ENCODE measurements at places on chromosomes 3 and 15.

DNA sequence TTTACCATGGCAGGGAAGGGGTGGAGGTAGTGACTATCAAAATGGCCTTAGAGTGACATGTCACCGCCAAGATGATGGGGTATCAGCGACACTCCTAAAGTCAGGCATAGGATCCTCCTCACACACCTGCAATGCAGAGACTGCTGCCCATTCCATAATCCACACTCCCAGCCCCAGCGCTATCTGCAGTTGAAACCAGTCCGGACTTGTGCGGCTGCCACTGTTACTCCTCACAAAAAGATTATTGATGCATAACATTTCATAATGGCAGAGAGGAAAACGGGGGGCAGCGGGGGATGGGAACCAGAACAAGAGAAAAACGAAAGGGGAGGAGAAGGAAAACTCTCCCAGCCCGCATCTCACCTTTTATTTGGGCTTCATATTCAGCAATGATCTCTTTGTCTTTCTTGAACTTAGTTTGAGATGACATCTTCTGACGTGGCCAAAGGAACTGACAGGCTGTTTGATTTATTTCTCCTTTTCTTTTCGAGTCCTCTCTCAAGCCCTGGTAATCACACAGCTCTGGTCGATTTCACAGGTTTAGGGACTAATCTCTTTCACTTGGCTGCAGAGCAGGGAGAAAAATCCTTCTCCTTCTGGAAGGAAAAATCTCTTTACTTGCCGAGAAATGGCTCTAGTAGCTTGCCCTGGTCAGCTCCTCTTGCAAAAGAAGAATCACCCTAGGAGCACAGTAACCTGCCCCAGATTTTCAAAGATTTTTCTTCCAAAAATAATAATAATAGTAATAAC lies 749 bp downstream of the SRGAP3 start:
- no peak for DNase-seq

- no peak for DNase-seq
Measured at GRCh38 chr3:141445990-141446389, 40.8 kb upstream of the RASA2 start.

GRCh38 chr3:9386078-9386459 lies 11.3 kb upstream of the SETD5 start:
- no peak for DNase-seq

DNA sequence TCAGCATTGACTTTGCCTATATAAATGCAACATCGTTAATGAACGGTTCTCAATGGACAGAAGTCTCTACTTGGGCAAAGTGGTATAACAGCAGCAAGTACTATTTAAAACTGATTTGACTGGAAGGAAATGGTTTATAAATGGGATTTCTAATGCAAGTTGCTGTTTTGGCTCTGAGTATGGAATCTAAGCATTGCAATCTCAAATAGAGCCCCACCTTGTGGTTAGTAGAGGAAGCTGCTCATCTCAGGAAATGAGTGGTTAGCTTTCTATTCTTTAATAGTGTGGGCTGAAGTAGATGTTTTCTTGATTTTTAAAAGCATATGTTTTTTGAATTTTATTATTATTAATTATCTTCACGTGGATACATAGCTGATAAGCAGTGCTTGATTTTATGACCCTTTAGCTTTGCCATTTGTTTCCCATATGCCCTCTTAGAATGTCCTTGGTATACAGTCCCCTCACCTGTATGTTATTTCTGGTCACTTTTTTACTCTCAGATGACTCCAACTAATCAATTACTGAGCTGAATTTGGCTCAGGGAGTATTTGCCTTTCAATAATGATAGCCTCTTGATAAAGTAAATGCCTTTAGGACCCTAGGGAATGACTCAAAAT lies 67.1 kb downstream of the OXSM start:
- DNase-seq = no peak

GRCh38 chr3:177467247-177467985 lies 270.1 kb upstream of the TBL1XR1 start:
- no peak for DNase-seq

- peak; percentile 99 for DNase-seq
Measured at GRCh38 chr15:38129531-38130204, 123.0 kb upstream of the SPRED1 start.

DNA sequence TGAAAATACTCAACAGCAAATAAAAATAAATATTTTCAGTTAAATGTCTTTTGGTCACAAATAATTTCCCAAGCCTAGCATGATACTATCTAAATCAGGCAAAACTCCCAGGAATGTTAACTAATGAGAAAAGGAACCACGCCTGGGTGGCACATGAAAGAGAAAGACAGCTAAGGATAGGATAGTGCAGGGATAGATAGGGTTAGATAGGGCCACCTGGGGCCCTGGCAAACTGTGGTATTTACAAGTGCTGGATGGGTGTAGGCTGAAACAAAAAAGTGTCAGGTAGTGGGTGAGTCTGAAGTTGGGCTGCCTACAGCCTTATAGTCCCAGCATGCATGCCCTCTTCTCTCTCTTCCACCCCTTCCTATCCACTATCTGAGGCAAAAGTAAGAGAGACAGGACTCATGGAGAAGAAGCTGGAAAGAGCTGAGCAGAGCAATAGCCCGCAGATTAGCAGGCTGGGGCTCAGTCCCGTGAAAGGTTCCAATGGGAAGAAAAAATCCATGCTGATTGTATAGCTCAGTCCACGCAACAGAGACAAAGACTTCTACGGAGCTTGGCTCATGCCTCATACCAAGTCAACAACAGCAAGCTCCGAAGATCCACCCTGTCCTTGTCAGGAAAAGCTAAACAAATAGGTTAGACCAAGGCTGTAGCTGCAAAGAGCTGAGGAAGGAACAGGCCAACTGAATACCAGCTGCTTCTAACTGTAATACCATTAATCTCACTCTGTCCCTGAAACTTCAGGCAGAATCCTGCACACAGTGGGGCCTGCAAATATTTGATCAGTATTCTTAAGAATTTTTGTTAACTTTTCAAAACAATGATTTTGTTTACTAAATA lies 342.1 kb upstream of the ATP11B start:
- DNase-seq = no peak

- no peak for DNase-seq
Measured at GRCh38 chr3:8817486-8817885, 48.1 kb upstream of the OXTR start.

GRCh38 chr15:82309802-82310201 lies 39.5 kb downstream of the GOLGA6L10 start:
- no peak for DNase-seq

DNA sequence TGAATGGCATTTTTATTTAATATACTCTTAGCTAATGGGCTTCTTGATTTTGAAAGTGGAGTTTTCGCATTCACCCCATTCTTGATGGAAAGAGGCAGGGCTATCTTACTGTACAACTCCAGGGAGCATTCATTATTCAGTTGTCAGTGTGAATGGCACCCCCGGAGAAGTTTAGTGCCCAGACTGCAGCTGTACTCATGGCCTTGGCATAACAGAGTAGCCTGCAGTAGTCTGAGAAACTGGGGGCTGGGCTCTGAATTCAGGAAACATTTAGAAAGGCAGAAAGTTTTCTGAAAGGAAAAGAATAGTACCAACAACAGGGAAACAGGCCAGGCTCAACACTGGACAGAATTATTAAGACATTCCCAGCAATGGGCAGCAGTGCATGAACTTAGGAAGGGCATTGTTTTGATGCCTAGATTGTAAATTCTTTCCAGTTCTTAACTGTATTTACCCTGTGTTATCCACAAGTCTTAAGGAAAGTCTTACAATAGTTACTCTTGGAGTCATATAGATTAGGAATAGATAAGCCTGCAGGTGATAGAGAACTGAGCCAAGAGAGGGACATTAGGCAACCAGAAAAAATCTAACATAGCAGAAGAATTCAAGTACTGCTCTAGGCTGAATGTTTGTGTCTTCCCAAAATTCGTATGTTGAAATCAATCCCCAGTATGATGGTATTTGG lies 44.4 kb downstream of the TIPARP start:
- DNase-seq = no peak

- DNase-seq = no peak
Measured at GRCh38 chr3:180340395-180340794, 261.6 kb upstream of the TTC14 start.

GRCh38 chr15:68325726-68326125 lies 48.2 kb downstream of the FEM1B start:
- DNase-seq = no peak

- no peak for DNase-seq
Measured at GRCh38 chr3:189779166-189779565, 148.0 kb downstream of the TP63 start.

DNA sequence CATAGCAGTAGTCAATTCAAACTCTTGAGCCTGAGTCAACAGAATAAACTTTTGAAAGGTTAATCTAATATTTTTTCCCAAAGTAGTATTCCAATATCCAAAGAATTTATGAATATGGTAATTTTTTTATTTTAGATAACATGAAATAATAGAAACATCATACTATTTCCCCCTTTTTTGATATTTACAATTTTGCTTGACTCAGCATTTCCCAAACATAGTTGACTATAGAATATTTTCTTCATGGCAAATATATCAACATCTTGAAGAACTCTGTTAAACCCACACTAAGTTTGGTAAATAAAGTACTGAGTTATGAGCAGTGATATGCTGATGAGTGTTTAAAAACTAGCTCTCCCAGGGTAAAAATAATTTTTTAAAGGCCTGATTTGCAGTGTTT lies 380.0 kb upstream of the ARL6 start:
- DNase-seq = no peak

DNA sequence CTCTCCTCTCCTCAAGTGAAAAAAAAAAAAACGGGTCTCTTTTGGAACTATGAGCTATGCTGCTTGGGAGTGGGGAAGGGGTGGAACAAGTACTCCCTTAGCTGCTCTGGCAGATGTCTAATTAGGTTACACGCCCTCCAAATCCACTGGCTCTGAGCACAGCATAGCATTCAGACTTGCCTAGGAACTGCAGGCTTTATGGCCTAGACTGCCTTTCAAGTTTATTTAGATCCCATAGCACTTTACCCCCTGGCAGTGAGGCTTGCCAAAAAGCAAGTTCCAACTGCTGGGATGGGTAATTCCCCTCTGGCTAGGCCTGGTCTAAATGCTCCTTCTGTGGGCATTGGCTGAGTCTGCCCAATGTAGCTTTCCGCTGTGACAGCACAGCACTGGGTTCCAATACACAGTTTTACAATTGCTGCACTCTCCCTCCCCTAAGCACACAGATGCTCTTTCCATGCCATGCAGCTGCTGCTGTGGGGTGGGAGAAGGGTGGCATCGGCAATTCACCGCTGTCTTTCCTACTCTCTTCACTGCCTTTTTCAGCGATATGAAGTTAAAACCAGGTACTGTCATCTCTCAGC lies 152.8 kb downstream of the KCNAB1 start:
- DNase-seq = no peak

DNA sequence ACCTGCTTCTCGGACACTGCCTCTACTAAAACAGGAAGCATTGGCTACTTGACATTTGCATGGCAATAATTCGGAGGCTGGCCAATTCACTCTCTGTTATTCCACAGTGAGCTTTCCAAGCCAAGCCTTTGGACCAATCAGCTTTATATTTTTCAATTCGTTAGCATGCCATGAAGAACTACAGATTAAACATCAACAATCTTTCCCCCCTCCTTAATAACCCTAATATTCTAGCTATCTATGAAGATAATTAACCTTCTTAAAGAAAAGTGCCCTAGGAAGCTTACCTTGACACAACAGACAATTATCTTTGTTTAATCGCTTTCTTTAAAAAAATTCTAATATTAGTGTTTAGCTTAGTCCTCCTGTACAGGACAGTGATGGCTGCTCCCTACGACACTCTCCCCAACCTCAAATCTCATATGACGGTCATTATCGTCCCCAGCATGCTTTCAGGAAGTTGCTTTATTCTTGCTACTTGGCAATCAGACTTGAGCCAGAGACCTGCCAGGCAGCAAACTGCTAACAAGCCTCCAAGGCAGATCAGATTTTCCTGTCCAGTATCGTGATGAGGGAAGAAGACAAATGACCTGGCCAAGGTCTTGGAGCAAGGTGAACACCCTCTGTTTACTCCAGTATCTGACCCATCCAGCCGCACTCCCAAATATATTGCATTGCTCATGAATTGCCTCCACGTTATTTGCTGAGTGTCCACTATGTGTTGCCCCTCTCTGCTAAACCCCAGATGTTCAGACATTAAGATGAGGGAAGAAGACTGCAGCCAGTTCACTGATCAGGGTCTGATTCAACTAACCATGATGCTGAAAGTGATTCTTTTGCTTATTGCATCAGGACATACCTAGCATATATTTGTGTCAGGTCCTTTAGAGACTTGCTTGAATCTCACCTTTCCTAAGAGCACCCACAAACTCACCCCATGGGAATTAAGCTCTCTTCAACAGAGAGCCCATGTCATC lies 68.1 kb upstream of the LPP start:
- no peak for DNase-seq

DNA sequence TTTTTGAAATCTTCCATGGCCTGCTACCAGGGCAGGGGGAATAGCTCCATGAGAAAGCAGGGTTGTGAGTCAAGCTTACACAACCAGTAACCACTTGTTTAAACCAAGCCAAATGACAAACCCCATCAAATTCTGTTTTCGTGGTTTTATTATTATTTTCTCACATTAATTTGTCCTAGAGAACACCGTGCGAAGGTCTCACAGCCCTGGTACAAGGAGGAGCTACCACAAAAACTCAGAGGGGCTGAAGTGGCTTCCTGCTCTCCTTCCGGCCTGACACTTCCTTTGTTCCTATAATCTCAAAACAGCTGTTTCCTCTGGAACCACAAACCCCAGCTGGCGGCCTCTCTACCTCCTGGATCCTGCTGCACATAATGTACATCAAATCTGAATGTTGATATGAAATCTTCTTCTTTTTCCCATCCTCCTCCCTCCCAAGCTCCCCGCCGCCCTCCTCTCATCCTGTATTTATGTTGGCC lies 375.9 kb downstream of the MCTP2 start:
- DNase-seq = no peak

DNA sequence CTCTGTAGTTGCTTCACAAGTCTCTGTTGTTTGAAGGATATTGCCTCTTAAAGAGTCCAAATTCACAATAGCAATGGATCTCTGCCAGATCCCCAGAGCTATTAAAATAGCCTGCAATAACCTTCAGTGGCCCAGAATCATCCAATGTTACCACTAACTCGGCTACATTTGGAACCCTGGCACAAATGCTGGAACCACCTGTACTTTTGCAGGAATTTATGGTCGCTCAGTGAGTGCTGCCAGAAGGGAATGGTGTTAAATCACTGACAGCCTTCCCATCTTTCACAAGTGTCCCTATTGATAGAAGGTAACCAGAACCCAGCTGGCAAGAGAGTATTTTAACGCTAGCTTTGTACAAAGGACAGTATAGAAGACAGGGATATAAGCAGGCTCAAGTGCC lies 298.8 kb upstream of the PLSCR5 start:
- no peak for DNase-seq

GRCh38 chr15:70812827-70813364 lies 41.1 kb downstream of the LARP6 start:
- DNase-seq = no peak

Data from vagina (tissue), 2 donors.